Activated T-helper 1 cell treated with anti-CD3 and anti-CD28 coated beads, Interleukin-2, amount 50 U/mL, for 16 hours (primary cell): ENCODE measurements at places on chromosomes 13 and 19.

DNA sequence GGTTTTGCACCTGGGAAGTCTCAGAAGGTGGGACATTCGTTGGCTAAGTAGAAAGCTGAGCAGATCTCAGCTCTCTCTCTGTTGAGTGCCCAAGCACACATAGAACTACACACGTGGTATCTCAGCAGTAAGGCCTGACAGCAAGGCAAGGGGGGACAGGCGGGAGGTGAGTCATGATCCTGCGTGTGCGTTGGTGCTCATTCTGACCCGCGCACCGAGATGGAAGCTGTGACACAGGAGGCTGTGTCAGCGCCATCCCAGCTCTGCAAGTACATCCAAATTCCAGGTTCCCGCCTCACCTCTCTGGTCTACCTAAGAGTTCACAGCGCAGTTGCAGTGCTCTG lies 135.7 kb downstream of the USP12 start:
- no peak for DNase-seq

DNA sequence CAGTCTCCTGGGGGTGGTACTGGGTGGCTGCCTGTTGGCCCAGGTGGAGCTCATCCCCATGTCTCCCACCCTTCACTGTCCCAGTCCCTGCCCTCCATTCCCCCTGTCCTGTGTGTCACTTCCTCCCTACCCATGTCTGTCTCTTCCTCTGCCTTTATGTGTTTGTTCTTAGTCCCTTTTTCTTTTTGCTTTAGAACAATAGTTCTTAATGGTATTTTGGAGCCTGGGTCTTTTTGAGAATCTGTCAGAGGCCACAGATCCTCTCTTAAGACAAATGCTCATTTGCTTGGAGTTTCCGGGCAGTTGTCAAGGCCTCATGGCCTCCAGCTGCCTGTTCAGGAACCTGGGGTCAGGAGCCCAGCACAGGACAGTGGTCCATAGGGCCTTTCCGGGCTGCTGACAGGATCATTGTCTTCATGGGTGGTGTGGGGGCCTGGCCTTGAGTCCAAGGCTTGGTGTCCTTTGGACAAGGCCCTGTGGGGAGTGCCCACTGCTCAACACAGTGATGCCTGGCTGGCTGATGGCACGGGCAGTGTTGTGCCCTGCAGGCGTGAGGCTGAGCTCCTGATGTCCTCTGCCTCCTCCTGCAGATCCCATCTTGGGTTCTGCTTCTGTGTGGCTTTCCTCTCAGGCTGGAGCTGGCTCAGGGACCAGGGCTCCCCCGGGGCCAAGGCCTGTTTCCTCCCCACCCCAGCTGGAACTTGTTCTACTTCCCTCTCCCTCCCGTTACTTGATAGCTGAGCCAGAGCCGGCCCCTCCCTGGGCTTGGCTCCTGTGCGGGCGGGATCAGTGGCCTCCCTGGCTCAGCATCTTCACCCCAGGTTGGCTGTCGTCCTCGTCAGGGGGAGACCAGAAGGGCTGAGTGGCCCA lies 3.5 kb downstream of the EGLN2 start:
- no peak for DNase-seq

DNA sequence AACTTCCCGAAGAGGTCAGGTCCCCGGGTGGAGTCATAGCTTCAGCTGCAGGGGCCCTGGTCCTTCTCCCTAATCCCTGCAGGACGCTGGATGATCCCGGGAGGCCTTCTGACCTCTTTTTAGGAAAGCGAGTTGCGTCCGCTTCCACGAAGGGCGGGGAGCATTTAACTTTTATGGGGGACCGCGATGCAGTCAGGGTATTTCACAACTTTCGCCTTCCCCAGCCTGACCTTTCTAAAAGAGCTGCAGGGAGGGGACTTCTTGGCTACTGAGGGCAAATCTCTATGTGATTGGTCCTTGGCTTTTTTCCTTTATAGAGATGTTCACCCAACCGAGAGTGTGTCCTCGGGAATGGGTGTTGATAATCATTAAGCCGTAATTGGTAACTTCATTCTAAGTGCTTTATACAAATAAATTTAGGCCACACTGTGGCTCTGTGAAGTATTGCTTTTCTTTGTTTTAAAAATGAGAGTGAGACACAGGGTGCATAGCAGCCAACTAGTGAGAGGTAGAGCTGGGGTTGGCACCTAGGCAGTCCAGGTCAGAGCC lies 778 bp downstream of the ZNF230 start:
- DNase-seq: no peak

GRCh38 chr13:77176350-77176749 lies 149.4 kb upstream of the FBXL3 start:
- no peak for DNase-seq

- no peak for DNase-seq
Measured at GRCh38 chr13:31866099-31866498, 126.8 kb downstream of the RXFP2 start.

GRCh38 chr13:33205804-33206221 lies 79.7 kb downstream of the STARD13 start:
- no peak for DNase-seq

GRCh38 chr13:36086117-36086516 lies 45.1 kb downstream of the DCLK1 start:
- no peak for DNase-seq

DNA sequence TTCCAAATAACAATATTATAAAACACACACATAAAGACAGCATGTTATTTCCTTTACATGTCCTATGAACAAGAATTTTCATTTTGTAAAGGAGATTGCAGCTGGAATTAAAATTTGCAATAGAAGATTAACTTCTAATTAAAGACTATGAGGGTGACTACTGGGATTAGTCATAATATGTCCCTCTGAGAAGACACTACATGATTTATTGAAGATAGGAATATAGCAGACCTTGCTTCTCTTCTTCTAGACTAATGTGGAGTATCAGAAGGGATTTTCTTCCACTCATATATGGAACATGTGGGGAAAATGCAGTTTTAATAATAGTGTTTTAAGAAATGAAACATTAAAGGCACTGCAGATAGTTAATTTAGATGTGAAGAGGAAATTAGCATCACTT lies 177.8 kb downstream of the NALCN start:
- no peak for DNase-seq

GRCh38 chr19:4327252-4327876 lies 11.3 kb downstream of the STAP2 start:
- peak; percentile 40 for DNase-seq

DNA sequence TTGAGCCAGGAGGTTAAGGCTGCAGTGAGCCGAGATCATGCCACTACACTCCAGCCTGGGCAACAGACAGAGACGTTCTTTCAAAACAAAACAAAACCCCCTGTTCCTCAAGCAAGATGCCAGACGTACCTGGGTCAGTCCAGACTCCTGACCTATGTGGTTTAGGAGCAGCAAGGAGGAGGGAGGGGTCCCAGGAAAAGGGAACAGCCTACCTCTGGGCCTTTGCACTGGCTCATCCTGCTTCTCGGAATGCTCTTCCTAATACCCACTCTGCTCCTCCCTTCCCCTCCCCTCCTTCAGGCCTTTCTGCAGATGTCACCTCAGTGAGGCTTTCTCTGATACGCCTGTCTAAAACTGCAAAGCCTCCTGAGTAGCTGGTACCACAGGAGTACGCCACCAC lies 9.5 kb downstream of the RINL start:
- DNase-seq: no peak

DNA sequence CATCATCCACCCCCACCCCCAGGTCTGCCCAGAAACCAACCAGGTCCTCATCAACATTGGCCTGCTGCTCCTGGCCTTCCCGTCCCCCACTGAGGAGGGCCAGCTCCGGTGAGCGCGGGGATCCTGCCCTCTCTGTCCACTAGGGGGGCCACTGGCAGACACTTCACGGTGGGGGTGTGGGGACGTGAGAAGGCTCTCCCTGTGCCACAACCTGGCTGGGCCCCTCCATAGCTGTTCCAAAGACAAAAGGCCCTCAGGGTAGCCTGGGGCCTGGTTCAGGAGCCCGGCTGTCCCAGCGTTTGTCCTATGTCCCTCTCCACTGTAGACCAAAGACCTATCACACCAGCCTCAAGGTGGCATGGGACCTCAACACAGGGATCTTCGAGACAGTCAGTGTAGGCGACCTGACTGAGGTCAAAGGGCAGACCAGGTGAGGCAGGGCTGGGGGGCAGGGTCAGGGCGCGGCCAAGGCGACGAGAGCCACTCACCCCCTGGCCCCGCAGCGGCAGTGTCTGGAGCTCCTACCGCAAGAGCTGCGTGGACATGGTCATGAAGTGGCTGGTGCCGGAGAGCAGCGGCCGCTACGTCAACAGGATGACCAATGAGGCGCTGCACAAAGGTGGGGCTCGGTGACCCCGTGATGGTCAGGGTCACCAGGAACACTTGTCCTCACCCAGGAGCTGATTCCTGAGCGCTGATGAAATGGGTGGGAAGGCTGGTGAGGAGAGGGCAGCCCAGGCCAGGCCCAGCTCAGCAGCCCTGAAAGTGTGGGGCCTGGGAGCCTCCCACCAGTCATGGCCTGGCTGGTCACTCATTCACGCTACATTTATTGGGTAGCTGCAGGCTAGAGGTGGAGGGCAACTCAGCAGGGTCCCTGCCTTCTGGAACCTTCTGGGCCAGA lies 7.9 kb downstream of the DCAF15 start:
- no peak for DNase-seq

GRCh38 chr13:24217601-24218281 lies 57.2 kb downstream of the SPATA13 start:
- DNase-seq: no peak

GRCh38 chr19:28196961-28197360 lies 1016.0 kb downstream of the UQCRFS1 start:
- DNase-seq: no peak

DNA sequence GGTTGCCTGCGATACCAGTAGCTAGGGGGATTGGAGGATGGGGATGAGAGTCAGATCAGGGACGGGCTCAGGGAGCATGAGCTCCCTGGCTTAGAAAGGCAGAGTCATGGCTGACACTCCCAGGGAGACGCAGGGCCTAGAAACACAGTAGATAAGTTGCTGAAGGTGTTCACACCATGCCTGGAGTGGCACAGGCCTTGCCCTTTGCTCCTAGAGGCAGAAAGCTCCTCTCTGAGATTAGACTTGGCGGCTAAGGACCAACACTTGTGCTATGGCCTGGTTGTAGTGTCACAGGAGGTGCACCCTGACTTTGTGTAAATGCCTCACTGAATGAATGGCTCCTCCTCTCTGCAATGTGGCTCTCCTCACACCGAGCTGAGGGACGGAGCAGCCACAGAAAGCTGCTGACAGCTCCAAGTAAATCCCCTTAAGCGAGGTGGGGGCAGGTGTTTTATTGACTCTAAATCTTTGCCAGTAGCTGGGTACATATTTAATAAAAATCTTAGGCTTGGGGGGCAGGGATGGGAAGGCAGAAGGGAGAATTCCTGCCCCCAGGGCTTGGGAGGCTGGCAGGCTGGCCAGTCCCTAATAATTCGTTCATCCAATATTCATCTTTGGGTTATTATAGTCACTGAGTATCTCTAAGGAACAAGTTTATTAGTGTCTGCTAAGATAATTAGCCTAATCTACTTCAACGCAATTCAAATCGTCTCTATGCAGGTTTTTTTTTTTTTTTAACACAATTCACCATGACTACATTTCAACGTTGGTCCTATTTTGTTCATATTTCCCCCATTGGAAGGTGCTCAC lies 54.9 kb downstream of the SIAH3 start:
- DNase-seq: no peak

- no peak for DNase-seq
Measured at GRCh38 chr19:32750441-32751055, 31.0 kb downstream of the TDRD12 start.

DNA sequence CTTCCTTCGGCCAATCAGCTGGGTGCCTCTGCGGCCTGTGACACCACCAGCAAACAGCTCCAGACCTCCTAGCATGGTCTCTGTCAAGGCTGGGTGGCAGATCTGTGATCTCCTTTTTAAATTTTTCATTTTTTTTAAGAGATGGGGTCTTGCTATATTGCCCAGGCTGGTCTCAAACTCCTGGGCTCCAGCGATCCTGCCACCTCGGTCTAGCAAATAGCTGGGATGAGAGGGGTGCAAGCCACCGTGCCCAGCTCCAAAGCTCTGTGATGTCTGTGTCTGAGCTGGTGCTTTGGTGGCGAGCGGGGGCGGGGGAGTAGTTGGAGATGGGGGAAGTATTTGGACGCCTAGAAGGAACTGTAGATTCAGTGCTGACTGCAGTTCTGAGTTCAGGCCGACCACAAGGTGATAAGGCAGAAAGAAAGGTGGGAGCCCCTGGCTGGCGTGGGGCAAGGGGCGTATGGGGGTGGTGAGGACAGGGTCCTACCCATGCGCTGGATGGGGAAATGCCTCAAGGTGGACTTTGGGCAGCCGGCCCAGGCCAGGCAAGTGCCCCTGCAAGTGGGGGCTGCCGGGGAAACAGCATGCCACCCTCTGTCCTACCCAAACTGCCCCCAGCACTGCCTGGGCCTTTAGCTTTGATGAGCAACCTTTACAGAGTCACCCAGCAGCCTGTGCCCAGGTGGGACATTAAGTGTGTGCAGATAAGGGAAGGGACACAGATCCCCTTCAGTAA lies 5.5 kb downstream of the DPP9 start:
- no peak for DNase-seq

DNA sequence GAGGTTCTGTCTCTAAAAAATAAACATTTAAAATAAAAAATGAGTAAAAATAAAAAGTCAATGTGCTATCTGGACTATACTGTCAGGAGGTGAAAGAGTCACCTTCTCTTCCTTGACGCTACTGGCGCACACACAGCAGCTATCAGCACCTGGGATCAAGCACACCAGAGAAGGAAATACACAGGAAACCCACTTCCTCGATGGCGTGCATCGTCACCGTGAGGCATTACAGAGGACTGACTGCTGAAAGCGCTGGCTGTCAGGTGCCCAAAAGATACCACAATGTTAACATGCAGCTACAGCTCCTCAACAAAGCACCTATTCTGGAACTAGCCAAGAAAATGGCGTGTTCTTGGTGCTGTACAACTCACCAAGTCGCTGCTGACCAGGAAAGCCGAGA lies 6.1 kb downstream of the SLC35E1 start:
- DNase-seq: peak; percentile 57

DNA sequence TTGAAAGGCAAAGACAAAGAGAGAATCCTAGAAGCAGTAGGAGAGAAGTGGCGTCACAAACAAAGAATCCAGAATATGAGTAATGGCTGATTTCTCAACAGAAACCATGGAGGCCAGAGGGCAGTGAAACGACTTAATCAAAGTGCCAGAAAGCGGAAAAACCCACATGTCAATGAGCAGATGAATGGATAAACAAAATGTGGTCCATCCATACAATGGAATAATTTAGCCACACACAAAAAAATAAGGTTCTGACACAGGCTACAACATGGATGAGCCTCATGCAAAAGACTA lies 52.2 kb upstream of the RANBP3 start:
- no peak for DNase-seq

GRCh38 chr19:52936954-52937325 lies 13.7 kb upstream of the ZNF888 start:
- no peak for DNase-seq

DNA sequence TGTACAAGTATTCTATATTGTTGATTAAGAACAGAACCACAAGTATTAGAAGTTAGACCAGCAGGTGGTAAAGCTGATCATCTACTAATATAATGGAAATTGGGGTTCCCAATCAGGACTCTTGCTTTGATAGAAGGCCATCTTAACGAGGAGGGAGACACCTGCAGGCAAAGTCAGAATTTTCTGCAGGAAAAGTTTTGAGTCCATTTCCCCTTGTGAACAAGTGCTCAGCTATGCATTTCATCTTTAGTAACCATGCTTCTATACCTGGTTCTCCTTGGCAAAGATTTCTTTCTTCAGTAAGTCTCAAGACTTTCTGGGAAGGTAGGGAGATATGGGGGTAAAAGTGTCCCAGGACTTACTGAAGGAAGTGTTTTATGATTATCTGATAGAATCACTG lies 36.1 kb upstream of the USPL1 start:
- no peak for DNase-seq
